ENCODE measurements at places on chromosomes 1 and 21.

- DNase-seq, result no peak
These were observed 412.8 kb downstream of the AJAP1 start for GRCh38 chr1:5067246-5067645.

DNA sequence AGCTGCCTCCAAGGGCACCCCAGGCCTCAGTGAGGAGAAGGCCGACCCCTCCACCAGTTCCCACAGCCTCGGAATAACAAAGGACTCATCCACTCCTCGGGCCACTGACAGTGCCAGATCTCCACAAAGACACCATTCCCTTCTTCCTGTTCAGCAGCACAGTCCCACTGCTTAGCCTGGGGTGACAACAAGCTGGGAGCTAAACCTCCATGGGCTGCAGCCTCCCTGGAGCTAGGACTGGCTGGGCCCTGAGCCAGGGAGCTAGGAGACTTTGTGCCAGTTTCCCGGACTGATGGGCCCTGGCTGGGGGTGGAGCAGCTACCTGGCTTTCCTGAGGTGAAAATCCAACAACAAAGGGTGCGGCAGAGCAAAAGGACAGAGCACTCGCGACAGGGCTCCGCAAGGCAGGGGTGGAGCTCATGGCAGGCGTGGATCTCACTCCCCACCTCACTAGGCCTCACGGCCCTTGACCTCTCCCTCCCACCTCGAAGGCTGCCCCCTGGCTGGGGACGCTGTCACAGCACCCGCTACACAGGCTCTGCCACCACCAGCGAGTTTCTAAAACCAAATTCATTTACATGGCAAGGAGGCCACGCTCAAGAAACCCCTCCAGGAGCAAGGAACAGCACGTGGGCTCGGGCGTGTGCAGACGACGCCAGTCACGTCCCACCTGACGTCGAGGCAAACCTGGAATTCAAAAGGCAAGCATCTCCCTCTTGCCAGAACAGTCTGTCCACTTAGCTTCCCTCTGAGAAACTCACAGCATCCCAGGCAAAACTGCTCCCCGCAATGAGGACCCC is 13.8 kb downstream of the SLC35E2B start:
- DNase-seq, result peak; percentile 89

DNA sequence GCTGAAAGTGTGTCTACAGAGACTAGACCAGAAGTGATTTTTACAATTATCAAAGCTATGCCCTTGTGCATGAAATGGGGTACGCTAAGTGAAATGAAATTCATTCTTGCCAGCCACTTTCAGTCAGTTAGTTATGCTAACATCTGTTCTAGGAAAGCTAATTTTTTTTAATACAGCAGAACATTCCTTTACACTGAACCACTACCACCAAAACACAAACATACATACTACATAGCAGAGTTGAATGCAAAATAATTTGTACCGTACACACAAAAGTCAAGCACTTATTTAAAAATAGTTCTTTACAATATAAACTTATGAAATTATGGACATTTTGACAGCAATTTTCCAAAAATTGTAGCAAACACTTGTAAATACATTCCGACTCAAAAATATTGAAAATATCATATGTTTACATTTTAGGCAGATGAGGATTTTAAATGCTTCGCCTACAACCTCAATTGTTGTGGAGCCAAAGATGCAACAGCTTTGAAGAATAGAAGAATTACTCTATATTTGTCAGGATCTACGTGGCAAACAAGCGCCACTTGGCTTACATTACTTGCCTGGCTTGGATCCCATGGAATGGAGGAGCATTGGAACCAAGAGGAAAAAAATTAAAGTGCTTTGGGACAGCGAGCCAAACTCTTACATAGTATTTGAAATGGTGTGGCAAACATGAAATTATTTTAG is 30.6 kb downstream of the WLS start:
- no peak for DNase-seq

- DNase-seq, result no peak
These were observed 37.2 kb downstream of the PDE9A start for GRCh38 chr21:42690586-42690985.

- no peak for DNase-seq
These were observed 7.6 kb downstream of the COL16A1 start for GRCh38 chr1:31696242-31696641.

DNA sequence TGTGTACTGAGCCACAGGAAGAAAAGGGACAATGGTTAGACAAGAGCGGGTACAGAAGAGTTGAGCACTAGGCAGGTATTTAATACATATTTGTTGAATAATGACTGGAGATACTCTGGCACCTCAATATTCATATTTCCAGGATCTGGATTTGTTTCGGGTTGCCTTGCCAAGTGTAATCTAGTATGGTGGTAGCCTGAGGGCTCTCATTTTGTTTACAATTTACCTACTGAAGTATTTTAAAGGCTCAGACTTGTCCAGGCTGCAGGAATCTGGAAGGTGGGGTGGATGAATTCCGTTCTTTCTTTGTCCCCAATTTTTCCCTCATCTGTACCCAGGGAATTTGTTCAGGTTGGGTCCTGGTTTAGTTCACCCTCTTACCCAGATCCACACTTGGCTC is 95.0 kb downstream of the CACHD1 start:
- no peak for DNase-seq

DNA sequence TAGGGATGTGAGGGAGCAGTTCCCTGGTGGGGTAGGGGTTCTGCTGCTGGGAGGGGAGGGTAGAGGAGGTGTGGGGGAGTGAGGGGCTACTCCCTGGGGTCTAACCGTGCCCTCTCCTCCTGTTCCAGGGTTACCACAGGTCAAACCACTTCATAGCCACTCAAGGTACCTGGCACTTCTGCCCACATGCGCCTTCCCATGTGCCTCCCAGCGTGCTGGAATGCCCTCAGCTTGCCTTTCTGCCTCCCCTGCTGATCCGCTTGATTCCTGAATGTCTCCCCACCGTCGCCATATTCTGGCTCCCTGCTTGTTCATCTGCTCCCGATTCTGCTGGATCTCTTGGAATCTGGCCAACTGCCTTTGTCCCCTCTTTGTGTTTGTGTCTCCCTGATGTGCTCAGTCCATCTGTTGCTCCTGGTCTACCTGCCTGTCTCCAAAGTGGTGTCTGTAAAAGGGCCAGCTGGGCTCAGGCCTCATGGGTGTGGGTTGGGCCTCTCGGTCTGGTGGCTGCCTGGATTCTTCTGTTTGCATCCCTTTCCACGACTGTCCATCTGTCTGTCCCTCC is 74.4 kb downstream of the PTPRU start:
- no peak for DNase-seq

- peak; percentile 44 for DNase-seq
These were observed 1.0 kb upstream of the IER5 start for GRCh38 chr1:181087400-181087901.

DNA sequence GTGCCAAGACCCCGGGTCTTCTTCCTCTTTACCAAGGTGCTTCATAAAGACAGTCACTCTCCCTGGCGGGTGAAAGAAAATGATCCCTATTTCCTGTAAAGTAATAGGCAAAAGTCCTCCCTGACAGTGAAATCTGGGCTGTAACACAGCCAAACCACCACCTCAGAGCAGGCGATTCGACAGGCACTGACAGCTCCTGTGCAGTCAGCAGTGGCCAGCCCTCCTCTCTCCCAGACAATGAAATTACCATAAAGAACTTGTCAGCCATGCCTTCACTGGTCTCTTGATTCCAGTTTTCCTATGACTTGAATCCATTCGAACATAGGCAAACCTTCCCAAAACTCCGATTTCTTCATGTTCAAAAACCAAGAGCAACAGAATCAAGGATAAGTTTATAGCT is 492.2 kb upstream of the DAB1 start:
- DNase-seq, result no peak

- DNase-seq, result no peak
These were observed 5.6 kb downstream of the AIRE start for GRCh38 chr21:44291078-44291935.

GRCh38 chr1:162353702-162354101 is 23.0 kb downstream of the SPATA46 start:
- DNase-seq, result no peak

GRCh38 chr1:216846339-216846738 is 123.1 kb upstream of the ESRRG start:
- DNase-seq, result no peak
